Fibroblast of lung (primary cell): ENCODE measurements at places on chromosomes 1 and 21. TPM values are rescaled to one million over a fixed set of nuclear protein-coding genes. Genes with fewer than 3 reads are reported as not detected.

Gene CR1
- total RNA-seq = not detected in 2 replicates

Gene NBPF6
- not detected in 2 replicates for total RNA-seq

GRCh38 chr1:22143065-22144033, at the start of gene WNT4:
WNT4 (minus strand) TSS chr1:22143097; CDS start chr1:22142922, 175 bp downstream.
- H3K4me1 ChIP-seq = no peaks in the 10 kb centered on the region
- peaks cover 43% of the 10 kb centered on the region for H3K27me3 ChIP-seq
- H3K36me3 ChIP-seq = no peaks in the 10 kb centered on the region

DNA sequence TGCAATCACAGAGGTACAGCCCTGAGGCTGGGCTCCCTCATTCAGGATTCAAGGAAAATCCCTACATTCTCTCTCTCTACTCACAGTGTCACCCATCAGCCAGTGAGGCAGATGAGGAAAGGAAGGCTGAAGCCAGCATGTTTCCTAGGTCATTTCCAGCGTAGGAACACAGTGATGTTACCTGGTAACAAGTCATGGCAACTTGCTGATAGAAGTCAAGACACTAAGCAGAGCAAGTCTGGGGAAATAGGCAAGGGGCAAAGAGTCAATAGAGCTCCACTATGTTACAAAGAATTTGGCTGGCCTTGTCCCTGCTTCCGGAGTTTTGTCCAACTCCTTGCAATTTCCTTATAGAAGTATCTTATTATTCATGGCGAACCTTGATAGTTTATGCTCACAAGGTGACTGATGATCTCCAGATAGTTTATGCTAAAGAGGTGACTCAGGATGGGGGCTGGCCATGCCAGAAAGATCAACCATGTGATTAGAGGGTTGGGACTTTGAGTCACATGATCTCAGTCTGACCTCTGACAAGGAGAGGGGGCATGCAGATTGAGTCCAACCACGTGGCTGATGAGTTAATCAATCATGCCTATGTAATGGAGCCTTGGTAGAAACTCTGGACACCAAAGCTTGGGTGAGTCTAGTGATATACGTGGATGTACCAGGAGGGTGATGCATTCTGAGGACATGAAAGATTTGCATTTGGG, 51.1 kb downstream of the SUSD4 start:
- H3K27me3 ChIP-seq = no peaks in the 10 kb centered on the region
- no peaks in the 10 kb centered on the region for H3K36me3 ChIP-seq
- DNase-seq = no peak
- no peak overlapping the region for H3K27ac ChIP-seq
- H3K4me3 ChIP-seq = no peak overlapping the region
